Activated CD8-positive, alpha-beta memory T cell treated with anti-CD3 and anti-CD28 coated beads for 4 hours (primary cell): ENCODE measurements at places on chromosomes 1 and 21.

DNA sequence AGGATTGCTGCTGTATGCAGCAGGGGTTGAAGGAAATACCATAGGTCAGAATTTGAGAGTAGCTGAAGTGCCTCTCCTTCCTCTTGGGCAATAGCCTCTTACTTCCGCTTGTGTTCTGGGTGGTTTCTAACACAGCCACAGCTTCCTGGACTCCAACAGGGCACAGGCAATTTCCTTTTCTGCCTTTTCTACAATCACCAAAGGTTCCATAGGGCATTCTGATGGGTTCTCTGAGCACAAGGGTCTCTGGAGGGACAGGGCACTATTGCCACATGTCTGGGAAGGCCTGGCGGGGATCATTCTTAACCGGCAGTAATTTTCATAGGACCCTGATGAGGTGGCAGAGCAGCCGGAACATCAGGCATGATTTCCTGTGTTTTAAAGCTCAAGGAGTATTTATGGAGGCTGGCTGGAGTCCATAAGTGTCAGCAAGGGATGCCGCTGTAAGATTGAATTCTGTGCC lies 5.5 kb upstream of the AGTRAP start:
- DNase-seq: no peak

DNA sequence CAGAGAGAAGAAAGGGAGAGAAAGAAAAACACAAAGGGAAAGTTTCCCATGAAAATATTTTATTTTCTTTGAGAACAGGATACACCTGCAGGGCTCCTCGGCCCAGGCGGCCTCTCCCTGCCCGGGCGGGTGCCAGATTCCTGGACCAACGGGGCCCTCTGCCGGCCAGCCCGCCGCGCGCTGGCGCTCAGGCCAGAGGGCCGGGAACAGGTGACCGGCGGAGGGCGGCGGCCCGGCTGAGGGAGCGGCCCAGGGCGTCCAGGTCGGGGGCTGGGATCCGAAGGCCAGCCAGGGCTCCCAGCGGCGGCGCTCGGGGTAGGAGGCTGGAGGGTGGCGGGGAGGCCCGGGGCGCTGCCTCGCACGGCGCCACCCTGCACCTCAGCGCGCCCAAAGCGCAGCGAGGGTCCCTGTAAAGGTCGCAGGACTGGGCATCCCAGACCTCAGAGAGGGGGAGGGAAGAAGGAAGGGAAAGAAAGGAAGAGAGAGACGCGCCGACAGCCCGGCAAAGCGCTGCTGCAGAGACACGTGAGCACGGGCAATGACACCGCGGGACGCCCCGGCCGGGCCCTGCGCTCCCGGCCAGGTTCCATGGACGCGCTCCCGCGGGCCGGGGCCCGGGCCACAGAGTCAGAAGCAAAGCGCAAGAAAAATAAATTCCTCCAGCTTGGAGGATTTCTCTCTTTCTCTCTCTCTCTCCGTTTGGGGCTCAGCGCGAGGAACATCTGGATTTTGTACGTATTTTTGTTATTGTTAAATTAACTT lies 927 bp downstream of the WNT9A start:
- no peak for DNase-seq

DNA sequence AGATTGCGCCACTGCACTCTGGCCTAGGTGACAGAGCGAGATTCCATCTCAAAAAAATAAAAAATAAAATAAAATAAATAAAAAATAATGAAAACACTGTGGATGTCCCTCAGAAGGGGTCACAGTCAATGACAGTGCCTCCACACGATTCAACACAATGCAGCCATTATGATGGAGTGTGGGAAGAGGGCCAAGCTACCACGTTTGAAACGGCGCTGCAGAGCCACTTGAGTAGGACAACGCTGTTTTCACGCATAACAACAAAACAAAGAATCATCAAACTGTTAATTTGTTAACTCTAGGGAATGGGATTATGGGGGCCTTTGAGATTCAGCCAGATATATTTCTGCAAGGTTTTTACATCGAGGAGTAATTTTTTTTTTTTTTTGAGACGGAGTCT lies 36.5 kb downstream of the NKAIN1 start:
- DNase-seq: no peak

- no peak for DNase-seq
These were observed 10.9 kb downstream of the PTCH2 start for GRCh38 chr1:44832056-44832705.

- no peak for DNase-seq
These were observed 742 bp upstream of the HSPA13 start for GRCh38 chr21:14383596-14384180.

DNA sequence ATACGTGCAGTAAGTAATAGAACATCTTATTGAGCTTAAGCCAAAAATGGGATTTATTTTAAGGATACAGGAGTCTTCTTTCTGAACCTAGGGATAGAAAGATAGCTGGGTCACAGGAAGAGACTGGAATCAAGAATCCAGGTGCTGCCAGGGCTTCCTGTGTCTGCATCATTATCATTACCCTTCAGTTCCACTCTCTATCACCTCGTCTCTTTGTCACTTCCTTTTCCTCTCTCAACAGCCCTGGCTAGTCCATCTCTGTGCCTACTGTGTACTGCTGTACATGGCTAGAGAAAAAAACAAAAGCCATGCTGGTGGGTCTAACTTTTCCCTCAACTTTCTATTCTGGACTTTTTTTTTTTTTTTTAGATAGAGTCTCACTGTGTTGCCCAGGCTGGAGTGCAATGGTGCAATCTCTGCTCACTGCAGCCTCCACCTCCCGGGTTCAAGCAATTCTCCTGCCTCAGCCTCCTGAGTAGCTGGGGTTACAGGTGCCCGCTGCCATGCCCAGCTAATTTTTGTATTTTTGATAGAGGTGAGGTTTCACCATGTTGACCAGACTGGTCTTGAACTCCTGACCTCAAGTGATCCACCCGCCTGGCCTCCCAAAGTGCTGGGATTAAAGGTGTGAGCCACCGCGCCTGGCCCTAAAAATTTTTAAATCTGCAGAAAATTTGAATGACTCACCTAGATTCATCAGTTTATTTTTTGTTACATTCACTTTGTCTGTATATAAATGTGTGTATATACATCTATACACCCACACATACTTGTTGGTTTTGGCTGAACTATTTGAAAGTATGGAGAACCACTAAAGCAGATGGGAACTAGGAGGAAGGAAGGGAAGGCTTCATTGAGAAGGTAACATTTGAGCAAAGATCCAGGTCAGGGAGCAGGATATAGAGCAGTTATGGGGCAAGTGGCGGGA lies 31.9 kb downstream of the UBE4B start:
- DNase-seq: no peak

DNA sequence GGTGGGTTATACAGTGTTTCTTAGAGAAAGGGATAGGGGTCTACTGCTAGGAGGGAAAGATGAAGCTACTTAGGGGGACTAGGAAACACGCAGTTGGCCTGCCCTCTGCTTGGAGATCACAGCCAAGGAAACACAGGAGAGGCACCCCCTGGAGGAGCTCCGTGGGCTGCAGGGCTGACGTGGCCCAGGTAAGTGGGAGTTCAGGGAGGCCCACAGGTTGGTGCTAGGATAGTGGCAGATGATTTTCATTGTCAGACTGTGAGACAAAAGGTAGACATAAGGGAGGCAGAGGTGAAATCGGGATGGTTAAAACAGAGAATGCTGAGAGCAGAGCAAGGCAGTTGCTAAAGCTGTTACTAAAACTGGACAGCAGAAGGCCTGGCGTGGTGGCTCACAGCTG lies 463.0 kb downstream of the DSCAM start:
- DNase-seq: no peak

- no peak for DNase-seq
These were observed 147.7 kb downstream of the RERE start for GRCh38 chr1:8669606-8670335.

- no peak for DNase-seq
These were observed 7.7 kb upstream of the LAMB3 start for GRCh38 chr1:209659909-209660308.

DNA sequence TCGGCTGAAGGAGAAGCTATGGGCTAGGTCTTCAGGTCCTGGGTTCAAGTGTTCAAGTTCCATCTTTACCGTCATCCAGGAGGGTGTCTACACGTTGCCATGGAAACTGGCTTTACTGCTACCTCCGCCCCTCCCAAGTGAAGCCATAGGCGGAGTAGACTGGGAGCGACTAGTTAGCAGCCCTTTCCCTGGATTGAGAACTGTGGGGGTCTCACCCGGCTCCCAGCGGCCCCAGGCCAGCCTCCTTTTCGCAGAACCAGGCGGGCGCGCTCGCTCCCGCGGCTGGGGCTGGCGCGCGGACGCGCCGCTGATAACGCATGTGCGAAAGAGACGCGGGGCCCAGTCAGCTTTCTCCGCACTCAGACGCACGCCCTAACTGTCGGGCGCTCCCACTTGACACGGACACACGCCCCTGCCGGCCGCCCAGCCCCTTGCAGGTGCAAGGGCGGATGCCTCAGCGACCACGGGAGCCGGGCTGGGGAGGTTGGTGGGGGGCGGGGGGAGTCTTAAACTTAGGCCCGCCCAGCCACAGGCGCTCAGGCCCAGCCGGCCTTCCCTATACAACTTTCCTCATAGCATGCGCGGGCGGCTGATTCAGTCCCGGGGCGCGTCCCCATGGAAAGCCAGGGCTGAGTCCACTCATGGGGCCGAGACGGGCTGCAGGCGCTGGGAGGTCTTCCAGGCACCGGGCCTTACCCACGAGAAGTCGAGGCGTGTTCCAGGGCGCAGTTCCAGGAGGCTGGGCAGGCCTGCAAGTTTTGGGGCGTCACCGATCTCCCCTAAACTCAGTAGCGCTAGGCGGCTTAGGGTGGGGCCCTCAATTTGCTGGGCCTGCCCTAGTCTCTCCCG lies 7.4 kb downstream of the EFNA4 start:
- DNase-seq: no peak

DNA sequence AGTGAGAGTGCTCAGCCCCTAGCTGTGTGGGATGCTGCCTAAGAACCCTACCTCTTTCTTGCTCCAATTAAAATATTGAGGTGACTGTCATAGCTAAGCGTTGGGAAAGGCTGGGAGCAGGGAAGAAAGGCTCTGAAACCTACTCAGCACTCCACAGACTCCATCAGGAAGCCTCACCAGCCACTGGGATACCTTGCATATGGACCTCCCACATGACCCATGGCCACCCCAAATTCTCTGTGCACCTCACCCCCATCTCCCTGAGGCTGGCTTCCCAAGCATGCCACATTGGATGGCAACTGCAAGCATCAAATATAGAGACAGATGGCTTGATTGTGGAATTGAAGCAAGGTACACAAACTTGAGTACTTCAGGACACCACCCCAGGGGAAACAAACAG lies 41.8 kb downstream of the FLVCR1 start:
- no peak for DNase-seq

DNA sequence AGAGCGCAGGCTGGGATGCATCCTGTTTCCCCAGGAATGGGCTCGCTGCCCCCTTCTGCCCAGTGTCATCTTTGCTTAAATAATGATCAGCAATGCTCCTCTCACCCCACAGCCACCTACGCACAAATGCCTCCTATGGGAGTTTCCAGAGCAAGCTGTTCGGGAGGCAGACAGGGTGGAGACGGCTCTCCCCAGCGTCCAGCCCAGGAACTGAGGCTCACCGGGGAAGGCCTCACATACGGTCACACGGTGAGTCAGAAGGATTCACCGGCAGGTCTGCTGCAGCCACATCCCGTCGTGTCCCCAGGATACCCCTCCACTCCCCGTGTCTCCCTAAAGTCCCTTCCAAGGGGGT lies 40.3 kb upstream of the RUNX3 start:
- no peak for DNase-seq

- no peak for DNase-seq
These were observed 2.6 kb upstream of the LUZP1 start for GRCh38 chr1:23171181-23171755.

DNA sequence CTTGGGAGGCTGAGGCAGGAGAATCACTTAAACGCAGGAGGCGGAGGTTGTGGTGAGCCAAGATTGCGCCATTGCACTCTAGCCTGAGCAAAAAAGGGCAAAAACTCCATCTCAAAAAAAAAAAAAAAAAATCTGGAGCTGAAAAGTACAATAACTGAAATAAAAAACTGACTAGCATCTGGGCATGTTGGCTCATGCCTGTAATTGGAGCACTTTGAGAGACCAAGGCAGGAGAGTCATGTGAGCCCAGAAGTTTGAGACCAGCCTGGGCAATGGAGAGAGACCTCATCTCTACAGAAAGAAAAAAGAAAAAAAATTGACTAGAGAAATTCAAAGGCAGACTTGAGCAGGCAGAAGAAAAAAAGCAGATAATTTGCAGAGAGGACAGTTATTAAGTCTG lies 18.1 kb downstream of the CLDN19 start:
- DNase-seq: no peak

- DNase-seq: no peak
These were observed 150.7 kb upstream of the CD34 start for GRCh38 chr1:208061632-208062031.
